ENCODE measurements at places on chromosomes 6 and 20.
A peak's percentile ranks its signal among the peaks of the same experiment; 100 is the strongest.

DNA sequence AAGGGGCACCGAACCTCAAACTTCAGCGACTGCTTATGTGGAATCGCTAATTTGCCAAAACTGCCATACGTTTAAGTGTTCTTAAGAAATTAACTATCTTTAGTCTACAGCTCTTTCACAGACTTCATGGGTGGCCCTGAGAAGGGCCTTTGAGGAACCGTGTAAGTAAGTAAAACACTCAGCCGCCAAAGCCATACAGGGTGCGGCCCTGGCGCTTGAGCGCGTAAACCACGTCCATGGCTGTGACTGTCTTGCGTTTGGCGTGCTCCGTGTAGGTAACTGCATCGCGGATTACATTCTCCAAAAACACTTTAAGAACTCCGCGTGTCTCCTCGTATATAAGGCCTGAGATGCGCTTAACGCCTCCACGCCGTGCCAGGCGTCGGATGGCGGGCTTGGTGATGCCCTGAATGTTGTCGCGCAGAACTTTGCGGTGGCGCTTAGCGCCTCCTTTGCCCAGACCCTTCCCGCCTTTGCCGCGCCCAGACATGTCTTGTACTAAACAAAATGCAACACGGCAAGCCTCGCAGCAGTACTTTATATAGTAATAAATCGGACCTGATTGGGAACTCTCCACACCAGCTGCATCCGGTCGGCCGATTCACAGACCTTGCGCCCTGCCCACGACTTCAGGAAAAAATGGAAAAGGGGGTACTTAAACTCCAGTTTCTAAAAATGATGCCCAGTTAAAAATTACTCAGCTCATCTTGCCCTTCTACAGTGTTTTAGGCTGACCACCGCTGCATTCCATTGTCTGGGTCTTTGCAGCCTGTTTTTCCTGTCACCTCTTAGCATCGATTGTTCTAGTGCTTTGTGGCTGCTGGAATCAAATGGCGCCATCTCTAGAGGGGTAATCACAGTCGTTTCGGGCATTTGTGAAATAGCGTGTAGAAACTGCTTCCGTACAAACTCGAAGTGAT is 38.9 kb downstream of the OR2B2 start:
- DNase-seq, result no peak

DNA sequence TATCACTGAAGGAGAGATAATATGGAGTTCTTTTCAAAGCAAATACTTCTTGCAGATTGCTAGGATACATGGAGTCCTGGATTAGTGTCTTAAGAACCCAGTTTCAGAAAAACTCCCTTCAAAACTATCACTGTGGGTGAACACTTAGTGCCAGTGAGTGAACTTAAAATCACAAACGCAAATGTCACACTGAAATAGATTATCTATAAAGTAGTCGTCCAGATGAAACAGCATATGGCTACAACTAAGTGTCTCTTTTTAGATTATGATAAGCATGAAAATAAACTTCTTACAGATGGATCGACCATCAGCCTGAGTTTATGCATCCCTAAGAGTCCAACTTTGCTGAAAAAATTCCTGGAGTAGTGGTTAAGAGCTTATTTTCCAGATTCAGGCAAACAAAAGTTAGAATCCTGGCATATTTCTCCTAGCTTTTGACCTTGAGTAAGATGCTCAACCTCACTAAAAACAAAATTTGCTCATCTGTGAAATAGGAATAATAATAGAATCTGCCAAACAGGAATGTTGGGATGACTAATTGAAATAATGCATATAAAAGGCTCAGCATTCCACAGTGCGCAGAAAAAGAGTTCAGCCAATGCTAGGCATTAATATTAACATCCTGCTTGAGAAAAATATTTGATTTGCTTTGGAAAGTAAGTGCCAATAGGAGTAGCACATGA is 70.4 kb downstream of the DOK5 start:
- no peak for DNase-seq

DNA sequence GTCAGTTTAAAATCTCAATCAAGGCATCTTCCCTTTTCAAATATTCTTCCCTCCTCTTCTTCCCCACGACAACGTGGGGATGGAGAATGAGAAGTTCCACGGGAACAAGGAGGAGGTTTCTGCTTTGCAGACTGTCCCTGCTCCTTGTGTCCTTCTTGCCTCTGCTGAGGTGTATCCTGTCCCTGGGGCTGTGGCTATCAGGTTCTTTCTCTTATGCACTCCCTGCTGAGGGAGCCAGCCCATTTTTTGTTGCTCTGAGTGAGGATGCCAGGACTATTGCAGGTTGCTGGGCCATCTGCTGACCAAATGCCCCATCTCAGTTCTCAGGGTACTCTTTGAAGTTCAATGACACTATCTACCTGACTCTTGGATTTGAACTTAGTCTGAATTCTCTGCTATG is 533.6 kb downstream of the RNF144B start:
- no peak for DNase-seq

GRCh38 chr20:47551222-47551621 is 49.5 kb downstream of the NCOA3 start:
- DNase-seq, result no peak

DNA sequence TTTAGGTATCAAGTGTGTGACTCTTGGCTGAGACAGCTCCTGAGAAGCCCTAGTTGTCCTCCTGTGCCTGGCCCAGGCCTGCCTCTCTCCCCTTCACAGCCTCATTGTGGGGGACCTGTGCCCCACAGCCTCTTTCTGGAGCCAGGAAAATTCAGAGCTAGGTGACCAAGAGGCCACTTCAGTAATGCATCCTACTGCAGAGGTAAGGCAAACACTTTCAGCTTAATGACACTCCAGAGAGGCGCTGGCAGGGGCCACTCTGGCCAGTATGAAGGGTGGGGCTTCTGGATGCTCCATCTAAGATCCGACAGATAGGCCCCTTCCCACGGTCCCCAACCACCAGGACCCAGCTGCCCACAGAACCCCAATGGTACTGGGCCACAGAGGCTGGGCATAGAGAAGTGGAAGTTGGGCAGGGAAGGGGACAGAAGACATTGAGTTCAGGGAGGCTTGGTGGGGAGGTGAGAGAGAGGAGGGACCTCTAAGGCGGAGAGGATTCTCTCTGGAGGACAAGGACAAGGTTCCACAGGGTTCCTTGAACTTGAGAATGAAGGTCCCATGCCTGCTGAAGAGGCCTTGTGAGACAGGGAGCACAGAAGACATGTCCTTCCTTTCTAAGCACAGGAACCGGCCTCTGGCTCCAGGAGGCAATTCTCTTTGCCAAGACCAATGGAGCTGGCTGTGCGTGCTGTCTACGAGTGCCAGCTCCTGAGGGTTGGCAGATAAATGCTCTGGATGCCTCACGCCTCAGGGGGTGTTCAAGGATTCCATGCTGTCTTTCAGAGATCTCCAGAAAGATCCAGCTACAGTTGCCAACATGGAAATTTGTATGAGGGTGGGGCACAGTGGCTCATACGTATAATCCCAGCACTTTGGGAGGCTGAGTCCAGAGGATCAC is 46.4 kb upstream of the TGM2 start:
- no peak for DNase-seq

- DNase-seq, result no peak
Observed at GRCh38 chr6:1538369-1538768, 71.3 kb upstream of the FOXC1 start.

- DNase-seq, result no peak
Observed at GRCh38 chr6:42017021-42017643, 33.2 kb upstream of the TAF8 start.

GRCh38 chr20:34945315-34946077 is 10.1 kb downstream of the GSS start:
- no peak for DNase-seq

DNA sequence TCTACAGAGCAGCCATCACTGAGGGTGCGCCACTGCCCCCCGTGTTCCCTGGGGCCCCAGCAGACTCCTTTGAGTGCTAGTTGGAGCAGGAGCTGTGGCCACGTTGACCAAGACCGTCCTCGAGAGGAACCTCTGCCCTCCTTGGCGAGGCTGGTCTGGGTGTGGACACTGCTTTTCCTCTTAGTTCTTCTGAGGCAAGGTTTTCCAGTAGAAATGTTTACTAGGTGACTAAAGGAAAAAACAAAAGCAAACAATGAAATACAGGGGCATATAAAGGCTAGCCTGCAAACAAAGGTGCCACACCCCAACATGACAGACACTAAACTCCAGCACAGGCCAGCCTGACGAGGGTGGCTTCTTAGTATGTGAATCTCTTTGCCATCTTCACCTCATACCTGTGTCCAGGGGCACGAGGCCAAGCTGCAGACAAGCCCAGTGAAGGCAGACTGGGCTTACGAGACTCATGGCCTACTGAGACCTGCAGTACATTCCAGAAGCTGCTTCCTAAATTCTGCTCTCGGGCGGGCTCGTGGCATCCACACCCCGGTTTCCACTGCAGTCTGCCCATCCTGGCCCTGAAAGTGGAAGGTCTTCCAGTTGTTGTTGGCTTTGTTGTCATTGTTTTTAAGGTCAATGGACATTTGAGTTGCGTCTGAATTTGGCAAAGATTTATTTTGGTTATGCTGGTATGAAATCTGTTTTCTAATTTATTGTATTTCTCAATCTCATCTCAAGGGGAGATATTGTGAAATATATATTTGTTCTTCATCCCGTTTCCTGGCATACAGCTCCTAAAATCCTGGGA is 39.2 kb downstream of the FAM50B start:
- no peak for DNase-seq

DNA sequence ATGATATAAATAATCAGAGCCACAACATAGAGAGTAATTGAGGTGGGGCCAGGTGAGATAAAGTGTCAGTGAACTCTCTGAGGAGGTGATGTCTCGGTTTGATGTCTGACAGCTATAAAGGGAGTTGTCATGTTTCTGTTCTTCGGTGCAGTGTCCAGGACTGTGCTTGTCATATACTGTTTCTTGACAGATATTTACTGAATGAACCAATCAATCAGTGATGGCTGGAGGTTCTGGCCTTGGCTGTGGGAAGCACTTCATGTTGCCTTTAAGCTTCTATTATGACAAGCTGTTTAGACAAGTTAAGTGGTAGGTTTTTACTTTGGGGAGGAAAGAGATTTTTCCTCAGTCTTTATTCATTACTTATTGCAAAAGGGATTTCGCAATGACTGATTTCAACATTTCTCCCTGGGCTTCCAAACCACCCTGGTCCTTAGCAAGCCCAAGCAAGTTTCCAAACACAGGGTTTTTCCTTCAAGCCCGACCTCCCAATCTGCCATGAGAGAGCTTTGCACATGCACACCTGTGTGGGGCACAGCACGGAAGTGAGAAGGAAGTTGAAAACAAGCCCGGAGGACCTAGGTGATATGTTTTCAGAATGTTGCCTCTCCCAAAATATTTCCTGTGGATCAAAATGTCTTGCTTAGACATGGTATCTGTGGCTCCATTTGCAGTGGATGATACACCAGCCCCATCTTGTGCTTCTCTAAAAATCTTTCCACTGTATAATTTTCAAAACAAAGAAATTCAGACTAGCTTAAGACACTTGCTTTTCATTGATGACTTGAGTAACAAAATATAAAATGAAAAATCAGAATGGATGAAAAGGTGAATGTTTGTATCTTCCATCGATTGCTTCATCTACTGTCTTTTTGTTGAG is 567.3 kb upstream of the BTBD3 start:
- DNase-seq, result no peak

GRCh38 chr6:158761746-158762145 is 57.4 kb downstream of the EZR start:
- DNase-seq, result no peak

DNA sequence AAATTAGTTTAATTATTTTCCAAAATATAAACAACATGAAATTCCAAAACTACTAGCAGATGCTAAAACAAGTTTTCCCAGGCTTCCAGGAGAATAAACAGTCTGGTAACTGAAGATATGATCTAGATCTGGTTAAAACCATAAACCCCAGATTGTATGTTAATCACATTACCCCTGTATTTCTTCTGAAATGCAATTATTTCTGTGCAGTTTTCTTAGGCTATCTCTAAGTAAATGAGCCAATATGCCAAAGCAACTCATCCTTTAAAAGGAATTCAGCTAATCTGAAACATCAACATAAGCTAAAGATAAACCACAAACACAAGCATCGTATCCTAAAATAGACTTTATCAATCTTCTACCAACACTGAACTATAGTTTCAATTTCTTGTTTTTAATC is 44.6 kb upstream of the SENP6 start:
- no peak for DNase-seq

DNA sequence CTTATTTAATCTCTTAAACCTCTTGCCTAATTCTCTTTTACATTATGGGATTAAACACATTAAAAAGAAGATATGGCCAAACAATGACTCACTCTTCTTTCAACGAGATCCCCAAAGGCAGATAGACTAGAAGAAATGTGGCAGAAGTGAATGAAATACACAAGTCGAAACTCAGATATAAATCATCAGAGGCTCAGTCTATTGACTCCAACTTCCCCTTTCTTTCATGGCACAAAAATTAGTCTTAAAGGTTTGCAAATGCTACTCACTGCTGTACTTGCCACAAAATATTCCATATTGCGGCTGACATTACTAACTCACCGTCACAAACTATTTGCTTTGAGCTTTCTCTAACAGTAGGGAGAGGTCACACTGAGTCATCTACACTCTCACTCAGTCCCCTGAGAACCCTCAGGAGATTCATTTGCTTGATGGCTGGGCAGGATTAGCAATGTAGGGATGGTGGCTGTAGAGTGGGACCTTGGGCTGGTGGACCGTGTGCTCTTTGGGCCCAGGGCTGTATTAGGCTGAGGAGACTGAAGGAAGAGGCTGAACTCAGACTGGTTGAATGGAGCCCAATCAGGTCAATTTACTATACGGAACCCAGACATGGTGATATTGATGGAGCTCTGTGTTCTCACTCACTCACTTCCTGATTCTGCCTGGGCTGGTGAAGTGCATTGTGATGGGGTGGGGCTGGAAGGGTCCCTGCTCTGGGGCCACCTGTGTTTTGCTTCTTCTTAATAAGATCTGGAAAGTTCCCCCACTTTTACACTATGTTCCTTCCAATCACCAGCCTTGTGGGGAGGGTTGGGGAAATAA is 42.8 kb upstream of the UBR2 start:
- DNase-seq, result no peak

DNA sequence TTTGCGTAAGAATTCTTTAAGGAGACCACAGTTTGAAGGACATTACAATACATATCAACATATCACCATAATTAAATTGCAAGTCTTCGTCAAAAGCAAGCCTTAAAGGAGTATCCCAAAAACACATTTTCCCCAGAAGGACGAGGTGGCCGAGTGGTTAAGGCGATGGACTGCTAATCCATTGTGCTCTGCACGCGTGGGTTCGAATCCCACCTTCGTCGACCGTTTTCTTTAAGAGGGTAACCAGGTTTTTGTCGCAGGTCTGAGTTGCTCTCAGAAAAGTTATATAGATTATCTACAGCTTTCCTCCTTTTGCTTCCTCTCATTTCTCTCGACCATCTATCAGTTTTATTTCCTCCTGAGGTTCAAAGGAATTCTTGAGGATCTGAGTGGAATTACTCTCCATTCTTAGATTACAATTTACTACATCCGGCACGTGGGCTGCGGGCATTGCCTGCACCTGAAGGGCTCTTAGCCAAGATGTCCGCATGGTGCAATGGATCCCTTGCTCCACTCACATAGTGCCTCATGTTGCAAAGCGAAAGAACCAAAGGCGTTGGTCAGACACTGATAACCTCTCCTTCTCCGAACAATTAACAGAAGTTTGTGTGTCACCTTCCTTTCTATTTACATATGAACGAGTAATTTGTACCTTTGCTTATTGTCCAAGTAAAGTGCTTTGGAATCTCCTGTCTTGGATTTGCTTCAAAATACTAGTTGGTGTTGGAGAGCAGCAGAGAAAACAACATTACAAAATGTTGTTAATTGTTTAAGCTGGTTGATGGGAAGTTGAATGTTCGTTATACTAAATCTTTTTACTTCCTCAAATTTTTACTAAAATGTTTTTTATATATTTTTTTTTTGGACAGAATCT is 14.0 kb downstream of the POM121L2 start:
- DNase-seq, result peak; percentile 4

- DNase-seq, result no peak
Observed at GRCh38 chr20:23243791-23244155, 106.8 kb upstream of the NXT1 start.

- DNase-seq, result no peak
Observed at GRCh38 chr6:160756871-160757270, 54.8 kb downstream of the PLG start.

Data from stimulated activated CD8-positive, alpha-beta memory T cell treated with anti-CD3 and anti-CD28 coated beads, Interleukin-4, amount 100 ng/mL, for 24 hours (primary cell).